ENCODE measurements at places on chromosomes 13 and 19.

- H3K27ac ChIP-seq = no peak overlapping the region
- peaks cover 7% of the 10 kb centered on the region for H3K36me3 ChIP-seq
- H3K4me3 ChIP-seq = no peak overlapping the region
These were observed 750.6 kb downstream of the DIAPH3 start for GRCh38 chr13:59413126-59413525.

- H3K4me3 ChIP-seq = peak overlapping the region; percentile 93
- H3K27ac ChIP-seq = no peak overlapping the region
- H3K4me1 ChIP-seq = no peaks in the 10 kb centered on the region
These were observed 795 bp upstream of the ABCA7 start for GRCh38 chr19:1038978-1039645.

- no peak overlapping the region for H3K27ac ChIP-seq
- H3K4me3 ChIP-seq = no peak overlapping the region
- H3K36me3 ChIP-seq = no peaks in the 10 kb centered on the region
- no peak for DNase-seq
- H3K27me3 ChIP-seq = no peaks in the 10 kb centered on the region
- H3K4me1 ChIP-seq = peaks cover 2% of the 10 kb centered on the region
These were observed 117.9 kb downstream of the CRYL1 start for GRCh38 chr13:20407759-20408158.

DNA sequence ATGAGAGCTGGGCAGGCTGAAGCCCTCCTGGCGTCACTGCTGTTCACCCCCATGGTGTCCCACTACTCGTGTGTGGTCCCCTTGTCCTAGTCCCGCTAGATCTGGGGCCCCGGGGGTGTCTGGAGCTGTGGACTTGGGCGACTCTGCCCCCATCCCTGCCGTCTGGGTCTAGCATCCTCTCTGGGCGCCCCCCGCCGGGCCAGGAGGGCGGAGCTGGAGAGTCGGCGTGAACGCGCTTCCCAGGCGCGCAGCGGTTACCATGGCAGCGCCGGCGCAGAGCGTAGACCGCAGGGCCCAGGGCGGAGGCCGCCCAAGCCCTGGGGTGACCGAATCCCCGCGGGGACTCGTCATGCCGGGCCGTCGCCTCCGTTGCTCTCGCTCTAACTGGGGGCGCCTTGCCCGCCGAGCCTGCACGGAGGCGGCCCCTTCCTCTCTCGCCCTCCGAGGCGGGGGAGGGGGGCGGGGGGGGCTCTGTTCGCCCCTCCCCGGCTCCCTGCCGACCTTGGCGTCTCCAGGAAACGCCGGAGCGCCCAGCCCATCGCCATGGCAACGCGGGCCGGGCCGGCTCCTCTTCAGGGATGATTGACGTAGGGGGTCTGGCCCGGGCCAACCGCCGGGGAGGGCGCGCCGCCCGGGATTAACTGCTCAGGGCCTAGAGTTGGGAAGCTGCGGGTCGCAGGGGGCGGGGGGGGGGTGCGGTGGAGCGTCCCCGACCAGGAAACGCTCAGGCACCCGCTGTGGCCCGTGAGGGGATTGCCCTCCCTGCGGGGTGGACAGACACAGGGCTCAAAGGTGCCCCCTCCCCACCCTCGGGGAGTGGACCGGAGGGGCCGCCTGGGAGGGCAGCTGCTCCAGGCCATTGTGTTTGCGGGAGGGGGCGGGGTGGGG lies 8.9 kb downstream of the ISYNA1 start:
- H3K27ac ChIP-seq = no peak overlapping the region
- peak; percentile 93 for DNase-seq
- H3K27me3 ChIP-seq = no peaks in the 10 kb centered on the region
- no peaks in the 10 kb centered on the region for H3K36me3 ChIP-seq

All from H9 (cell line).